Activated B cell treated with CpG ODN at 0.5 μM for 24 hours (primary cell): ENCODE measurements at places on chromosomes 6 and 20.

DNA sequence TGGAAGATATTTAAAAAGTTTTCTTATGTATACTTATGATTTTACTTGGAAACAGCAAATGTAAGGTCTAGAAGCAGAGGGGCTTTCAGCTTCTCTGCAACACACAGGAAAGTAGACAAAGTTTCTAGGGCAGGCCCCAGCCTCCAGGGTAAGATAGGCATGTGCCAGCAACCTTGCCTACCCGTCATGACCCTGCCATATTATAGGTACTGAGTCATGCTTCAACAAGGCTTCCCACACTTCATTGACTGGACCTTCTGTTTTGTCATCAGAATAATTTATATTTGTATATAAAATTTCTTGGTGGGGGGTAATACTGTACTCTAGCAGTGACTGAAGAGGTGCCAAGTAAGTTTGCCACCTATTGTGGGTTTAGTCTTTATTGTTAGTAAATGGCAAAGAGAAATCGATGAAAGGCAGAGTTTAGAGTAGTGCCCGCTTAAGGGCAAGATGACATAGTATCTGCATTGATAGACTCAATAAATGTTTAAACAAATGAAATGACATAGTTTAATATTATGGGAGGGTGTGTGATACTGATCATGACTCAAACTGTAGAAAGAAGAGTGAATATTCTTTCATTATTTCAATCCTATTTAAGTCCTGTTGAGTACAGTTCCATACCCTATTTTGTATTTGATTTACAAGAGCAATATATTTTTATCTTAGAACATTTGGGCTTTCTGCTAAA, 95.6 kb downstream of the JARID2 start:
- DNase-seq = no peak

- DNase-seq = no peak
Observed at GRCh38 chr20:24696396-24696795, 227.0 kb downstream of the SYNDIG1 start.

GRCh38 chr20:10671919-10672623, 1.7 kb downstream of the JAG1 start:
- DNase-seq = no peak

DNA sequence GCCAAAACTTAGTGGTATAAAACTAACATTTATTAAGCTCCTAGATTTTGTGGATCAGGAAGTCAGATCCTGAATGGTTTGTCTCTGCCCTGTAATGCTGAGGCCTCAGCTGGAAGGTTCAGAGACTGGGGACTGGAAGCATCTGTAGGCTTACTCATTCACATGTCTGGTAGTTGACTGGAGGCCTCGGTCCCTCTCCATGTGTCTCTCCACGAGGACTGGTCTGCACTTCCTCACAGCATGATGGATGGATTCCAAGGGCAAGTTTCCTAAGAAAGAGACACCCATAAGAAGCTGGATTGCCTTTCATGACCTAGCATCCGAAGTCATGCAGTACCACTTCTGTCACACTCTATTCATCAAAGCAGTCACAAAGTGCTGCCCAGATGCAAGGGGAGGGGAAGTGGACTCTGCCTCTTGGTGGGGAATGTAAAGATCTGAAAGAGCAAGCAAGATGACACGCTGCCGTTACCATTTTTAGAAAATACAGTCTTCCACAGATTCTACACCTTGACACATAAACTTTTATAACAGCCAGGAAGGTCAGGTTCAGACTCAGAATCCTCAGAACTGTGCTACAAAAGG, 17.2 kb upstream of the MDGA1 start:
- DNase-seq = no peak
